ENCODE measurements at places on chromosomes 1 and 21.

- DNase-seq, result no peak
These were observed 82.0 kb upstream of the ROR1 start for GRCh38 chr1:63691701-63692425.

DNA sequence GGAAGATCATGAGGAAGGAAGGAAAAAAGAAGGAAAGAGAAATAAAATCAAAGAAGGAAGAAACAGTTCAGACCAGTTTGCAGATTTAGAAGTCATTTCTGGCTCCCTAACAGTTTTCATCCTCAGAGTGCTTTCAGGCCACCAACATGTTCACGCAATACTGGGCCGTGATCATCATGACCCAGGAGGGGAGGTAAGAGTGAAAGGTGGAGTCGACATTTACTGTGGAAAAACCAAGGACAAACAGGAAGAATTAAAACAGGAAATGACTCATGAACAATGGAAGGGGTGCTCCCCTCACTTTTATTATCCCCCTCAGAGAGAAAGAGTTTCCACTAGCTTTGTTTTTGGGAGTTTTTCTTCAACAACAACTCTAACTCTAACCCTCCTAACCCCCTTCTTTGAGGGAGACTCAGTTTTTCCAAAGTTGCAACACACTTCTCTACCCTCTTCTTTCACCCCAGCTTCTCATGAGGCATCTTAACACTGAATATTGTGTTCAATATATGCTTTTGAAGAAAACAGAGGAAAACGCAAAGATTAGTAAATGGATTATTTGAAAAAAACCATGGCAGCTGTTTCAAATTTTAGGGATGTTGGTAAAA lies 60.4 kb downstream of the VANGL2 start:
- DNase-seq, result peak; percentile 29

DNA sequence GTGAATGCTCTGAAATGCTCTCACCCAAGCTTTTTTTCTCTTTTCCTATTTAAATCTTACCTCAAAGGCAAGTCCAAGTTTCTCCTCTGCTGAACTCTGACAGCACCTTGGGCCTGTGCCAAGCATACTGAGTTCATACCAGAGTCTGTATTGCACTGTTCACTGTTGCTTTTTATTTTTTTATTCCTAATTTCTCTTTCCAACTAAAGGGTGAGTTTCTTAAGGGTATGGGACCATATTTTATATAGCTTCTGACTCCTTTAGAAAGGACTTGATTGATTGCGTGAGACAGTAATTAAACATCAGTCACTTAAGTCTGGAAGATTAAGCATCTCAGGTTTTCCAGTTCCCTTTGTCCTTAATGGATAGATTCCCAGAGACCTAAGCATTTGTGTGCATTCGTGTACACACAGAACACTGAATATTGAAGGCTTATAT lies 69.9 kb downstream of the CACHD1 start:
- no peak for DNase-seq

GRCh38 chr1:169585181-169585580 lies 1.1 kb downstream of the F5 start:
- no peak for DNase-seq

DNA sequence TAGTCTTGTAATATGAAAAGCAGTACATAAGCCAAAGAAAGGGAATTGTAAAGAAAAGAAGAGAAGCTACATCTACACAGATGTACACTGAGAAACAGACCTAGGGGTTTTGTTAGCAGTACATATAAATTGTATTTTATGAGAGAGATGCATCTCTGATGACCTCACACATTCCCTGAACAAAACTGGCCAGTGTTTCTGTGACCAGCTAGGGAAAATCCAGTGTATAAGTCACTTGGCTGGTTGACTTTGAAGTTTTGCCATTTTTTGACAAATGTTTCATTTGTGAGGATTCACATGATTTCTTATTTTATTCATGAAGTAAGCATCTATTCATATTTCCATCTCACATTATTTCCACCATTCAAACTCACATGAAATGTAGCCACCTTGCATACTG lies 28.3 kb upstream of the DYNLT5 start:
- no peak for DNase-seq

- DNase-seq, result peak; percentile 60
These were observed 29.0 kb downstream of the DUSP10 start for GRCh38 chr1:221712776-221713431.

GRCh38 chr1:87336623-87337067 lies 8.0 kb downstream of the LMO4 start:
- no peak for DNase-seq

GRCh38 chr1:44693900-44694299 lies 19.4 kb downstream of the ARMH1 start:
- DNase-seq, result no peak

DNA sequence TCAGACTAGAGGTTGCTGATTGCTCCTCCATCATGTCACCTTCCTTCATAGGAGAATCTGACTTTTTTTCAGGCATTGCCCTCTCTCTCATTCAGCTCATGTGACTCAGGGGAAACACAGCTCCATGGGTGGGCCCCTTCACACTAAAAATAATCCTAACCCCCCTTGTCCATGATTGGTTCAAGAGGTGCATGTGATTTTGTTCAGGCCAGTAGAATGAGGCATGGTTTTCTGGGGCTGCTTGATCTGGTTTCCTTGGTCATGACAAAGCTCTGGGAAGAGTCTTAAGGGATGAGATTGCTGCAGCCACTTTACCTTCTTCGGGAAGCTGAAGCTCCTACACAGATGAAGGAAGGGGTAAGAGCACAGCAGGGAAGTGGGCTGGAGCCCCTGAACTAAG lies 56.3 kb downstream of the SPAG17 start:
- DNase-seq, result no peak

DNA sequence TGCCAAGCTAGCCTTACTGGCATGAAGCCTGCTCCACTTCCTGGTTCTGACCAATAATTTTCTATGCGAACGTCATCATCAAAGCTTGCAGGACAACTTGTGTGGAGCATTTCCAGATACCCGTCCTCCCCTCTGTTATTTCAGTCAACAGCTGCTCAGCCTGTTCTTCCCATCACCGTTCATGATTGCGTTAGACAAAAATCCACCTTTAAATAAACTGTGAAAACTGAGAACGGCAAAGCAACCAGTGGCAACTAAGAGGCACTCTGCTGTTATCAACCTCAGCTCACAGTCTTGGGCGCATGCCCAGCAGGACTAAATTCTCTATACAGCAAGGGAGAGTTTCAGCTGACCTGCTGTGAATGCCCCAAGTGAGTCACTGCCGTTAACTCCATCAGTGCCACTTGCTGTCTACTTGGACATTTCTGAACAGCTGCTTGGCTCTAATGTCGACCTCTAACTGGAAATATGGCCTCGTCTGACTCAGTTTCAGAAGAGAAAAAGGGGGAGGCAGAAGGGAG lies 207.4 kb upstream of the RUNX1 start:
- DNase-seq, result no peak

- DNase-seq, result no peak
These were observed 711 bp downstream of the TRNP1 start for GRCh38 chr1:26994020-26994786.

DNA sequence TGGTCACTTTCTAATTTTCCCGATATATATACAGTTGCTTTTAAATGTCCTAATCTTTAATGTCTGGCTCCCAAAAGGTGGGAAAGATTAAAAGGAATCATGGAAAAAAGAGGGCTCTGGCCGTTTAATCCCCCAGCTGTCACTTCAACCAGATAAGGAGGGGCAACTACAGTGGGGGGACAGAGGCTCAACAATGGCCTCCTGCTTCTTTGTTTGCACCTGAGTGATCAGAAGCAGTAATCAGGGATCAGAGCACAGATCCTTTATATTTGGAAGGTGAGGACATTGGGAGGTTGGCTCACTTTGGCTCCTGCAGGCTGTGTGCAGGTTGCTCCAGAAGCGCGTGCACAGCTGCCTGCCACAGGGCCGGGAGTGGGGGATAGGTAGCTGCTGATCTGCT lies 212.8 kb downstream of the FMN2 start:
- DNase-seq, result no peak

GRCh38 chr1:154712166-154712810 lies 104.3 kb upstream of the ADAR start:
- no peak for DNase-seq

DNA sequence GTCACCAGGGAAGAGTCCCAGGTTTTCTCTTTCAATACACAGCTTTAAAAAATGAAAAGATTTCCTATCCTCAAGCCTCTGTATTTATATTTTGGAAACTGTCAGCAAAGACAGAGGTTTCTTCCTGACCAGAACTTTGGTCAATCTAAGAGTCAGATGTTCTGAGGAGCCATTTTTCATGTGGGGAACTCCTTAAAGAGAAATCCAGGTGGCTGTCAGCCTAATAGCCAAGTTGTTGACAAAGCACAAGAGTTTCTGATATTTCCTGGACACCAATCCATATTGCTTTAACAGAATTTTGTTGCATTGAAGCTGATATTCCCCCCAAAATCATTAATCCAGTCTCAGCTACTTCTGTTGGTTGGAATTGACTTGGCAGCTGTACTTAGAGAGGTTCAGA lies 318.6 kb upstream of the NFIA start:
- no peak for DNase-seq

DNA sequence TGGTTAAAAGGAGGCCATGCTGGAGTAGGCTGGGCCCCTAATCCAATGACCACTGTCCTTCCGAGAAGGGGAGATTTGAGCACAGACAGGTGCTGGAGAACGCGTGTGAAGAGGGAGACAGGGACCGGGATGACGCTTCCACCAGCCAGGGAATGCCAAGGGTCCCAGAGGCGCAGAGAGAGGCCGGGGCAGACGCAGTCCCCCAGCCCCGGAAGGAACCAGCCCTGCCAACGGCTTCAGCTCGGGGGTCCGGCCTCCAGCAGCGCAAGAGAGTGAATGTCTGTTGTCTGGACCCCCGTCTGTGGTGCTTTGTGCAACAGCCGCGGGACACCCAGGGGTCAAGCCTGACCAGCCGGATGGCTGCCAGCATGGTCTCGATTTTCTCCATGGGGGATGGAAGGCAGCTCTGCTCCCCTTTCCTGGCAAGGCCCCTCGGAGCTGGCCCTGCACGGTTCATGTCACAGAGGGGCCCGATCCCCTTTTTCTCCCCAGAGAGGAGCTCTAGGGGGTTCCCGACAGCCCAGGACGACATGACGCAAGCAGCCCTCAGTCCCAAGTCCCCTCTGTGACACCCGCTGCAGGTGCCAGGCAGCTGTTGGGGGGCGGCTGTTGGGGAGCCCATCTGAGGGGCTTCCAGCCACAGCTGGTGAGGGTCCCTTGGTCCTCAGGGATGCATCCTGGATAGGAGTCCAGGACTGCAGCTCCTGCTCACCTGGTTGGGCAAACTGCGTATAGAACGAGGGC lies 73.5 kb downstream of the SIK1 start:
- DNase-seq, result no peak

GRCh38 chr1:31985430-31985829 lies 28.2 kb upstream of the KHDRBS1 start:
- DNase-seq, result no peak

GRCh38 chr1:67724928-67725560 lies 40.0 kb downstream of the GADD45A start:
- DNase-seq, result no peak

DNA sequence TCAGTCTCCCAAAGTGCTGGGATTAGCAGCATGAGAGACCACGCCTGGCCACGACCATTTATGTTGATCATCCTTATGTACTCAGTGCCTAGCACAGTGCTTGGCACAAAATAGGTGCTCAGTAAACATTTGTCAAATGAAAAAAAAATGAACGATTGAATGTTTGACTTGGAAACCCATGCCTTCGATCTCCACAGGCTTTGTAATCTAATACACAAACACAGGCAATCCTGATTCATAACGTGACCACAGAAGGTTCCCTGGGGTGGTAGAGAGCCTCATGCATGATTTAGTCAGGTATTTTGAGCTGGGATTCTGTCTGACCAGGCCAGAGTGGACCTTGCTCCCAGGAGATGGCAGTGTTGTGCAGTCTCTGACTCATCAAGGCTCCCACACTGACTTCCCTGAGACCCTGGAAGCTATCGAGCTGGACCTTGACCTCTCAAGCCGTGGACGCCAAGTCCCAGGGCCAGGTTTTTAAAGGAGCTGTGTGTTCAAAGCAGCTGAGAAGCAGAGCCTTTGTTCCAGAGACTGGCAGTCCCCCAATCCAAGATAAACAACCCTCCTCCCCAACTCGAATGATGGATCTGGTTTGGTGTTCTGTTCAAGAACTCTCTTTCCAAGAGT lies 81.1 kb downstream of the PGM1 start:
- DNase-seq, result no peak

GRCh38 chr21:25737421-25737820 lies 2.6 kb downstream of the GABPA start:
- no peak for DNase-seq

GRCh38 chr1:69697340-69697739 lies 129.6 kb downstream of the LRRC7 start:
- no peak for DNase-seq

- DNase-seq, result no peak
These were observed 24.6 kb upstream of the PCBP3 start for GRCh38 chr21:45618846-45619485.

DNA sequence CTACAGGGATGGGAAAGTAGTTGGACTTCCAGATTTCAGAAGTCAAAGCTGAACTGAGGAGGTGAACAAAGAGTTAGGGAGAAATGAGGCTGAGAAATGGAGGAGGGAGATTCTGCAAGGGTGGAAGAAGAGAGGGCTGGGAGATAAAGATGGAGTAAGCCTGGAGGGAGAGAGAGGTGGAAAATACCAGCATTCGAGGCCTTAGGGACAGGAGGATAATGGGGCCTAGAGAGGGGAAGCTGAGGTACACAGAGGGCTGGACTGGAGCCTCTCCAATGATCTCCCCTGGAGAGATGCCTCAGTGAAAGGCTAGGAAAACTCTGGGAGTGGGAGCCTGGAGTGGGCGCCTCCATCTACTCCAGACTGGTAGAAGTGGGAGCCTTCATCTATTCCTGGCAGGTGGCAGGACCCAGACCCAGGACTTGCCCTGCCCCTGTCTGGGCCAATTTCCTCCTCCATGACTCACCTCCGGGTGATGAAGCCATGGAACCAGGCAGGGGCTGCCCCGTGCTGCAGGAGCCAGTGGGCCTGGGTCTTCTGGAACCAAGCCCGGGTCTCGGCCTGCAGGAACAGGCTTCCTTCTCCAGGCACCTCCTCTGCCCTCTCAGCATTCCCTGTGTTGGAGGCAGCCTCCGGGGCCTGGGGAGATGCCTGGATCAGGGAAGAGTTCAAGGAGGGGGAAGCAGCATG lies 1.9 kb downstream of the SH2D2A start:
- DNase-seq, result peak; percentile 60

DNA sequence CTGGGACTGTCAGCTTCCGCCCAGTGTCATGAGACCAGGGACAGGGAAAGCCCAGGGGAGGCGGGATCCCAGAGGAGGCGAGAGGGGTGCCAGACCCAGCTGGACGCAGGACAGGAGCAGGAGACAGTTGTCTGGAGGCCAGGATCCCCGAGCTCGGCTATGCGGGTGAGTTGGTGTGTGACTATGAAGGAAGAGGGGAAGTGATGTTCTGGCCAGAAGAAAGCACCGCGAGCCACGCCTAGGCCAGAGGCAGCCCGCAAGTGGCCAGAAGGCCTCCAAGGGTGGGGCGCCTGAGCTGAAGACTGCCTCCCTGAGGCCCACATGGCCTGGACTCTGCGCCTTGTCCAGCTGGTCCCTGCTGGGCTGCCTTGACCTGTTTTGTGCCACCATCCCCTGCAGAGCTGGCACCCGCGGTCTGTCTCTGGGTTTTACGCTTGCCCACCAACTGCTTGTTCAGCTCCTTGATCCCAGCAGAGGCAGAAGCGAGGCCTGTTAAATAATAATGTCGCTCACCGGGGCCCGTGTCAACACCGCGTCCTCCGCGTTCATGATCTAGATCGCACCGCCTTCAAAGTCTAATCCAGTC lies 85.2 kb upstream of the ACTL8 start:
- DNase-seq, result no peak

GRCh38 chr1:7346600-7347570 lies 424.2 kb upstream of the VAMP3 start:
- no peak for DNase-seq

Measured in activated T-cell treated with anti-CD3 and anti-CD28 coated beads, Interleukin-2, amount 50 U/mL, for 4 hours (primary cell).